ENCODE measurements at places on chromosomes 6 and 20. TPM values are rescaled to one million over a fixed set of nuclear protein-coding genes. Genes with fewer than 3 reads are reported as not detected.

SNAP91 gene
- total RNA-seq, result not detected

GSTA3 gene
- total RNA-seq, result not detected

SERAC1 gene
- total RNA-seq, result 2.5 TPM

TULP4 gene
- 65.3 TPM for total RNA-seq

PBOV1 gene
- total RNA-seq, result not detected

C6orf52 gene
- total RNA-seq, result not detected

AGER gene
- total RNA-seq, result 32.6 TPM

SCGN gene
- not detected for total RNA-seq

ZSCAN26 gene
- 10.1 TPM for total RNA-seq

HECA gene
- total RNA-seq, result 54.1 TPM

OR12D3 gene
- not detected for total RNA-seq

RREB1 gene
- total RNA-seq, result 49.2 TPM

GNAS-AS1 gene
- 1.7 TPM for total RNA-seq

TNF gene
- total RNA-seq, result 5.4 TPM

VSX1 gene
- not detected for total RNA-seq

KIAA1755 gene
- total RNA-seq, result not detected

TFAP2A gene
- total RNA-seq, result not detected

Data from naive thymus-derived CD4-positive, alpha-beta T cell (primary cell).